Activated B cell treated with CpG ODN at 0.5 μM for 24 hours (primary cell): ENCODE measurements at places on chromosomes 16 and 17.

DNA sequence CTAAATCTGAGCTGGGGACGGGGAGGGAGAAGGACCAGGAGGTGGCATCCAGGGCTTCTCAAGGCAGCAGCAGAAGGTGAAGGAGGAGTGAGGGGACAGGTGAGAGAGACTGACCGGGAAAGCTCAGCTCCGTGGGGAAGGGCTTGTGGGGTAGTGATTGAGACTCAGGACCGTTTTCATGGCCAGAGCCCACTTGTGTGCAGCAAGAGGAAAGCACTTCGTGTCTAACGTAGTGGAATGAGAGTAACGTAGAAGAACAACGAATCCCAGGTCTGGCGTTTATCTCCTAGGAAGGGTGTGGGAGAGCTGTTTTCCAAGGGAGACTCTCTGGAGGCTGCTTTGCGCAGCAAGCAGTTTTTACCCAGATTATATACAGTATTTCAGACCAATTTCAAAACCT is 1.3 kb upstream of the CDH3 start:
- DNase-seq, result no peak

GRCh38 chr17:69575346-69575761 is 160.9 kb downstream of the MAP2K6 start:
- no peak for DNase-seq

DNA sequence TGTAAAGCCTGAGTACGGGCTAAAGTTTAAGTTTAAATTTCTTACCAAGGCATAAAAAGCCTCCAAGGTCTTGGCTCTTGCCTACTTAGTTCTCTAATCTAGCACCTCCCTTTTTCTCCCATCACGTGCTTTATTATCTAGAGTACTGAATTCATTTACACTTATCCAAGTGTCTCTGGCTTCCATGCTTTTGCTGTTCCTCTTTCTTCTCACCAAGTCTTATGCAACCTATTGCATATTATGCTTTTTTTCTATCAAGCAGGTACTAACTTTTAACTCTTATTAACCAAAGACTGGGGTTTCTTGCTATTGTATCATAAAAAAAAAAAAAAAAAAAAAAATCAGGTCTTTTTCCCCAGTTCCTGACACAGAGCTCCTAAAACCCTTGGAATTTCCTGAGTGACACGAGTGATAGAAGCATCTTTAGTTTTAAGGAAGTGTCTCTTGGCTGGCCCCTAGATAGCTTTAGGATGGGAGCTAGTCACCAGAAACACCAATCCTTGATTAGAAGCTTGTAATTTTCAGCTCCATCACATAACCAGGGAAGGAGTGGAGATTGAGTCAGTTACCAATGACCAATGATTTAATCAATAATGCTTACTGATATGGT is 44.9 kb downstream of the SSH2 start:
- DNase-seq, result no peak

- no peak for DNase-seq
Observed at GRCh38 chr17:65918500-65918899, 273.4 kb downstream of the CEP112 start.

DNA sequence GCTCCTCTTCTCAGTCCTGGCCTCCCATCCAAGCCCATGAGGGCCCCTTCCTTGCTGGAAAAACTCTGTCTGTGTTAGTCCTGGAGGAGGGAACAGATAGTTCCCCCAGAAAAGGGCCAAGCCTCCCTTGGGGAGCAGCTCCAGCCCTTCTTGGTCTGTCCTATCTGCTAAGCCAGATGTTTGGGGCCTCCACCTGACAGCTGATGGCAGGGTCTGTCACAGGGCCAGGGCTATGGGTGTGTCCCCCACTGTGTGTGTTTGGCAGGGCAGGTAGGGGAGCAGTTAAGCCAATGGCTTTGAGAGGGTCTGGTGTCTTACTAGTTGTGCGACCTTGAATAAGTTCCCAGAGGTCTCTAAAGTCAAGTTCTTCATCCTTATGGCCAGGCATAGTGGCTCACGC is 13.6 kb upstream of the SLC4A1 start:
- DNase-seq, result no peak

DNA sequence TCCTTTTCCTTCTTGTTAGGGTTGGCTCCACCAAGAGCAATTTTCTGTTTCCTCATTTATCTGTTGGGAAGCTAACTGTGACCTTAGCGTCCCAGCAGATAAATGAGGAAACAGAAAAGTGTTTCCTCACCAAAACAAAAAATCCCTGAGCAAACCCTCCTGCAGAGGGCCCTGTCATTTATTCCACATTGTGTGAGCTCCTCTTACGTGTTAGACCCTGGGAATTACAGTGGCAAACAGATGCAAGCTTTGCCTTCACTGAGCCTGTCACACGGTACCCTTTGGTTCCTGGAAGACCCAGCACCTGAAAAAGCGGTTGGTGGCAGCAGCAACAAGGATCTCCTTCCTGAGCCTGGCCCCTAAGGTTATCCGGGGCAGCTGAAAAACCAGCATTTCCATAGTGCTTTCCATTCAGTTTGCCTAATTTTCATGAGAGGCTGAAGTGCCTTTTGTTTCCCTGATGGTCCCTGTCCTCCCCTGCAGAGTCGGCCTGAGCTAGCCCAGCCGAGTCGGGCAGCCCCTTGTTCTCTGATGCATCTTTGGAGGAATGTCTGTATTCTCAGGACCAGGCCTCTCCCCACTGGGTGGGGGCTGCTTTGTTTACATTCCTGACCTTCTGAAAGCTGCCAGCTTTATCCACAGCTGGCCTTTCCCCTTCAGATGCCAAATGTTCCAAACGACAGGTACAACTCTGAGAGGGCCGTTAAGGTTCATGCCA is 34.7 kb downstream of the YPEL2 start:
- no peak for DNase-seq

- DNase-seq, result no peak
Observed at GRCh38 chr16:24921229-24921628, 75.5 kb downstream of the SLC5A11 start.

- no peak for DNase-seq
Observed at GRCh38 chr17:20852239-20852989, 190.4 kb downstream of the USP22 start.

DNA sequence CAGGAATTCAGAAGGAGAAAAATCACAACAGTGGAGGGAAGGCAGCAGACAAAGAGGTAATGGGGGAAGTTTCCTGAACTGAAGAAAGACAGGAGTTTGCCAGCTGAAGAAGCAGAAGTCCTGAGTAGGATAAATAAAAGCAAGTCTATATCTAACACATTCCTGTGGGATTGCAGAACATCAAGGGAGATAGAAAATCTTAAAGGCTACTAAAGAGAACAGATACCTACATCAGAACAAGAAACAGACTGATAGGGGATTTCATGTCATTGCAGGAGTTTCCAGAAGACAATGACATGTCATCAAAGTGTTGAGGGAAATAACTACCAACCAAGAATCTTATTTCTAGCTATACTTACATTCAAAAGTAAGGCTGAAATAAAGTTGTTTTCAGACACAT is 21.3 kb upstream of the CRYBA1 start:
- DNase-seq, result no peak

- no peak for DNase-seq
Observed at GRCh38 chr17:17492571-17492970, 3.6 kb downstream of the RASD1 start.

GRCh38 chr17:62024866-62025265 is 40.2 kb downstream of the MED13 start:
- no peak for DNase-seq

GRCh38 chr17:67559381-67559966 is 158.3 kb upstream of the NOL11 start:
- DNase-seq, result no peak

DNA sequence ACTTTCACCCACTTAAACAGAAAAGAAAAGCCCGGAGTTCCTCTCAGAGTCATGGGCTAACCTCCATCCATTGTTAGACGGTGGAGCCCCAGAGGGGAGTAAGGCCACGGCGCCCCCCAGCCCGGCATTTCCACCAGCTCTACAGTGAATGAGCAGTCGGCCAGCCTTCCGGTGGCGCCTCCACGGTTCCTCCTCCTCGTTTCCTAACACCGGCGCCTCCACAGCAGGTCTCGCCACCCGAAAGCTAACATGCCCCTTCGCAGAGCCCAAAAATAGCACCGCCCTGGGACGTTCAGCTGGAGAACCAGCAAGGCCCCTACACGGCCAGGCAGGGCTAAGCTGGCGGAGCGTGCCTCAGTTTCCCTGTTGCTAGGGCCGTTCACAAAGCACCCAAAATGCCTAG is 858 bp downstream of the MMD start:
- DNase-seq, result peak; percentile 50

DNA sequence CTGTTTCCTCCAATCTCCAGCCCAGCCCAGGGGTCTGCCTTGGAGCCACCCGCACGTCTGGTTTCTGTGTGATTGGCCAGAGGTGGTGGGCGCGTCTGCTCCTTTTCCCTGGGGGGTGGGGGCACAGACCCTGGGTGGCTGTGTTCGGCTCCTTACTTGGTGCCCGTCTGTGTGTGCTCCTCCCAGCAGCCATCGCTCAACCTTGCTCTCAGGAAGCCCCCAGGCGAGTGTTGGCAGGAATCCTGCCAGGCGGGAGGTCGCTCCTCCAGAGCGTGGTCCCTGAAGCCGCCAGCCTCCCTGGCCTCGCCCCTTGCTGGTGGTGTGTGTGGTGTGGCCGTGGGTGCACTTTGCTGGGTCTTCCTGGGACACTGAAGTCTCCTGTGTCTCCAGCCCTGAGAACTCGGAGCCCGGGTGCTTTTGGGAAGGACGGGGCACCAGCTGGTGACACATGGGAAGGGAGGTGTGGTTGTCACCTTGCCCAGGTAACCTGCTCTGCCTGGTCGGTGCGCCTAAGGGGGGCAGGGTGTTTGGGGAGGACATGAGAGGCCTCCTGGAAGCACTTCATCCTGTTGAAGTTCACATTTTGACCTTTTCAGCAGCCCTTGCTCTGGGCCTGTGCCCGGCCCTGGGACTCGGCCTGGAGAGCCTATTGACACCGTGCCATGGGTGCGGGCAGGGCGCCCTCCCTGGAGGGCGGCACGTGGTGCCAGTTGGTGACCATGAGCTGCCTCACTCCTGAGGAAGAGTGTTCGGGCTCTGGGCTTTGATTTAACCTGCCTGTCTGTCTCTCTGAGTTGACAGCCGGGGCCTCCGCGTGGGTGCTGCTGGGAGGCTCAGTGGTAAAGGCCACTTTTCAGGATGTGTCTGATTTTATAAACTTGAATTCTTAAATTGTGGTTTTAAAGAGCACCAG is 49.0 kb upstream of the ZNF750 start:
- no peak for DNase-seq

DNA sequence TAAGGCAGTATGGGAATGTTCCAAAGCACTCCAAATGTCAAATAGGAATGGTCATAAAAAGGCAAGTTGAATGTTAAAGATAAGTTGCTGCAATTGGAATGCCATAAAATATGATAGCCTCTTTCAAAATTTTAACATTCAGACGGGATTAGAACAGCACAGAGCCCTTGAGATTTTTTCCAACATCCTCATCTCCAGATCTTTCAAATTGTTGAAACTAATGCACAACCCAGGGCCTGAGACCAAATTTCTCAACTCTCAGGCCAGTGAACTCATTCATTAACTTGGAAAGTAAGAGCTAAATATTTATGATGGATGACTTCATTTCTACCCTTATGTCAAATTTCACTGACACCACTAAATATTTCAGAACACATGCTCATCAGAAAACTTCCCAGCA is 346.5 kb upstream of the XYLT1 start:
- no peak for DNase-seq

DNA sequence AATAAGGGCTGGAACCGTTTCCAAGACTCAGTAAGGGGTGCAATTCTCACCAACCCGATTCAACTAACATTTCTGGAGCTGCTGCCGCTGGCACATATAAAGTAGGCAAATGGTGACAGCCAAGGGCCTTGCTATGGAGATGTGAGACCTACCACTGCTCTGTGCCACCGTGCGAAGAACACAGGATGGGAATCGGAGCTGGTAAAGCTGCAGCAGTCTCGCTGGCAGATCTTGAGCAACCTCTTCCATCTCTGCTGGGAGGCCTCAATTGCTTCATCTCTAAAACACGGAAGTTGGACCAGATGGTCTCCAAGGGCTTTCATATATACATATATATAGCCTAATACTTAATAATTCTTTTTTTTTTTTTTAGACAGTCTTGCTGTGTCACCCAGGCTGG is 128.9 kb upstream of the RCVRN start:
- DNase-seq, result no peak

DNA sequence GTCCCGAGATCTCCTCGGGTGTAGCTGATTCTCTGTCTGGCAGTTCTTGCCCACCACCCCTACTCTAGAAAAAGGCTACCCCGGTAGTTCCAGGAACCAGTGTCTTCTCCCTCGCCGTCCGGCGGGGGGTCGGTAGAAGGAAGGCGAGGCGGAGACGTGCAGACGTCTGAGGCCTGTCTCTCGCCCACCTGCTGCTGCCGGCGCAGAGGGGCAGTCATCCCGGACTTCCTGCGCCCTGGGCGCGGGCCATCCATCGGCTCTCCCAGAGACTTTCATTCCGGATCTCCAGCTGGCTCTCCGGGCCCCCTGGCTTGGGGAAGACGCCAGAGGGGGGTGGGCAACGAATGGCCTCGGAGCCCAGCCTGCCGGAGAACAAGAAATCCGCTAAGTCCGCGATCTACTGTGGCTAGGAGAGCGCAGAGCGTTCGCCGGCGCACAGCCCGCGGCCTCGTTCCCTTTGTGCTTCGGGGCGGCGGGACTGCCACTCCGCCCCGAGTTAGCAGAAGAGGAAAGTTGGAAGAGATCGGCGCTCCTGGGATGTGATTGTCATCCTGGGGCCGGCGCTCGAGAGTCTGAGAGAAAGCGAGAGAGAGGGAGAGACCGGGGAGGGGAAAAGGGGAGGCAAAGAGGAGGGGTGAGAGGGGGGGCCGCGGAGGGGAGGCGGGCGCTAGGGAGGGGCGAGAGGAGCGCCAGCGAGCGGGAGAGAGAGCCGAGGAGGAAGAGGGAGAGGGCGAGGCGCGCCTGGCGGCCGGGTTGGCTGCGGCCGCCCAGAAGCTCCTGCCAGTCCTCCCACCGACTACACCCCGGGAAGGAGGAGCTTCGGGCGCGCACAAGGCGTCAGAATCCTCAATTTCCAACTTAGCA is at the start of gene IRX5:
IRX5 (plus strand) TSS at position 861 of the 864 bp plus-strand sequence. CDS start 334 bp downstream, outside the sequence.
- peak; percentile 25 for DNase-seq

DNA sequence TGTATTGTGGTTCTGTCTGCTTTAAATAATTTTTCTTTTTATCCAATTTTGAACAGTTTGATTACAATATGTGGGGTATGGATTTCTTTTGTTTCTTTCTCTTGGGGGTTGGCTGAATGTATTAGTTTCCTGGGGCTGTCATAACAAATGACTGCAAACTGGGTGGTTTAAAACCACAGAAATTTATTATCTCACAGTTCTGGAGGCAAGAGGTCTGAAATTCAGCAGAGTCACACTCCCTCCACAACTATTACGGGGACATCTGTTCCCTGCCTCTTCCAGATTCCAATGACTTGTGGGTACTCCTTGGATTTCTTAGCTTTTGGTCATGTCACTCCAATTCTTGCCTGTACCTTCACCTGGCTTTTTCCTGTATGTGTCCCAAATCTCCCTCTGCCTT is 23.7 kb downstream of the COX11 start:
- DNase-seq, result no peak
